ENCODE measurements at places on chromosomes 13 and 19.

GRCh38 chr13:33644581-33645543 is 173.1 kb upstream of the RFC3 start:
- no peak for DNase-seq

DNA sequence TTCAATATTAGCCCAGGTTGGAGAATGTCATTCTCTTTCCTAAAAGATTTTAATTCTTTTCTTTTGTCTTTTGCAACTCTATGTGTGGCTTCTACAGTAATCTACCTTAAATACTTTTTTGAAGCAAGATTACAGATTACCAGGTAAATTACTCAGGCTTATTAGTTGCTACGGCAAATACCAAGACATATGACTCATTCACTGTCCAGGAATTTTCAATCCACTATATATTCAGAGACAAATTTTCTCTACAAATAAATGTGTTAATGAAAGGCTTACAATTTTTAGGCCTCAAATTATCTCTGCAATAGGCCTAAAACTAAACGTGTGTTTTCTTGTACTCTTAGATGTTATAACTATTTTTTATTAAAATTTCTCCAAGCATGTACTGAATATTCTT is 631.3 kb downstream of the DIAPH3 start:
- no peak for DNase-seq

GRCh38 chr19:10936661-10937084 is 8.1 kb downstream of the TIMM29 start:
- peak; percentile 81 for DNase-seq

DNA sequence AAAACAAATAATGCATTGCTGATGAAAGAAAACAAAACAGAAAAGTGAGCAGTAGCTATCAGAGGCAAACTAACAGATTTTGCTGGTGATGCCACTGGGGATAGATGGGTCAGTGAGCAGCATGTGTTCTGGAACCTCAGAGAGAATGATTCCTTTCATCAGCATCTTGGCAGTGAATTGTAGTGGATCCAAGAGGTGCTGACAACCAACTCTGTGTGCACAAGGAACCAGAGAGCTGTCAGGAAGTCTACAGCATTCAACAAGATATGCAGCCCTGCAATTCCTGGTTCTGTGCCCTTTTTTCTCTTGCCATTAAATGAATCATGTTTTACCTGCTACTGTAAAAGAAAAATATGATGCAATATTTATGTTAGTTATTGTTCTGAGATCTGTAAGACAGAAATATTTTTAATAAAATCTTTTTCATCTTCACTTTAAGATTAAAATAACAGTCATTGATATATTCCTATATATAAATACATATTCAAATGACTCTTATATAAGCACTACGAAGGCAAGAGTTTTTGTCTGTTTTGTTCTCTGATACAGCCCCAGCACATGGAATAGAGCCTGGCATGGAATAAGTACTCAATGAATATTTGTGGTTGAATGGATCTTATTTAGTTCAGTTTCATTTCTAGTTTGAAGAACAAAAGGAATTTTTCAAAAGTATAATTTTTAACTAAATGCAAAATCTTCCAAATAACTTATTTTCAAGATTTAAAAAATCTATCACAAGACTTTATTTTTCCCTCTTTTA is 80.8 kb downstream of the FREM2 start:
- peak; percentile 13 for DNase-seq

- no peak for DNase-seq
Observed at GRCh38 chr13:31801088-31801487, 61.8 kb downstream of the RXFP2 start.

GRCh38 chr19:13115936-13116281 is 631 bp downstream of the TRMT1 start:
- no peak for DNase-seq

DNA sequence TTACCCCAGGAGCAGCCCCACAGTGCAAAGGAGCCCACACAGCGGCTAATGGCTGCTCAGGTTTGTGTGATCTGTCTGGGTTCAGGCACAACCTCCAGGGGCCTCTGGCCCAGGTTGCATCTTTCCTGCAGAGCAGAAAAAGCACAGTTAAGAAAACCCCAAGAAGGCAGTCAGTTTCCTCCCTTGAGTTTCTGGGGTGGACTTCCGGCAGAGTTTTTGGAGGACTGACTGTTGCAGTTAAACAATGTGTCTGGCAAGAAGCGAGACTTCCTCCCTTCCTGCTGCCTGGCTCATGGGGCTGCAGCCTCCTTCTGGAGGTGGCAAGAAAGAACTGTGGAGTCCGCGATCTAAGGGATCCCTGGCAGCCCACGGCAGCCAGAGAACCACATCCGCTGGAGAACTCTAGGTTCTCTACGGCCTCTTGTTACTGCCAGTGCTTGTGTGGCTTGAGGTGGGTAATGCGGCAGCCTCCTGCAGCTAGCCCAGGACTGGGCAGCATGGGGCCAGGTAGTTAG is 114.4 kb downstream of the ZDHHC20 start:
- no peak for DNase-seq

- DNase-seq = no peak
Observed at GRCh38 chr13:98688373-98688772, 64.1 kb downstream of the SLC15A1 start.

GRCh38 chr19:10209315-10209714 is 14.6 kb upstream of the DNMT1 start:
- DNase-seq = no peak

DNA sequence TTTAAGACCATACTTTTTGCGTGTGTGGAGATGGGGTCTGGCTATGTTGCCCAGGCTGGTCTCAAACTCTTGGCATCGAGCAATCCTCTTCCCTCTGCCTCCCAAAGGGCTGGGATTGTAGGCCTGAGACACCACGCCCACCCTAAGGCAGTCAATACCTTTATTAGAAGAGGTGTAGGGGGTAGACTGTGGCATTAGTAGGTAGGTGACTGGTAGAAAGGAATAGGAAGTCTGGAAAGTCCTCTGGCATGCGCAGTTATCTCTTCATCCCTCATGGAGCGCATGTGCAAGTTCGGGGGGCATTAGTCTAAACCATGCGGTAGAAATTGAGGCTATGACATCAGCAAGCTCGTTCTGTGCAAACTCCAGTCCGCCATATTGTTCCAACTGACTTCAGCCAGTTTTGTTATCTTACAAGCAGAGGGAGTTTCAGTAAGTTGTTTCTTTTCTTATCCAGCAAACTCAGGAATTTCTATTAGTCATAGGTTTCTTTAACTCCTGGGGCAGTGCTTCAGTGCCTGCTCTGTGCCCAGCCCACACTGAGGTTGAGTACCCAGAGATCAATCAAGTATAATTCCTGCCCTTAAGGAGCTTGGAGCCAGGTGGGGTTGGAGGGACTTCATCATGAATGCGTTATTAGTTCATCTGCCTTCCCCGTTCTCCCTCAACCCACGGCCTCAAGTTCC is 7.3 kb upstream of the RANBP3 start:
- no peak for DNase-seq

GRCh38 chr13:42345367-42345766 is 73.4 kb downstream of the AKAP11 start:
- no peak for DNase-seq

DNA sequence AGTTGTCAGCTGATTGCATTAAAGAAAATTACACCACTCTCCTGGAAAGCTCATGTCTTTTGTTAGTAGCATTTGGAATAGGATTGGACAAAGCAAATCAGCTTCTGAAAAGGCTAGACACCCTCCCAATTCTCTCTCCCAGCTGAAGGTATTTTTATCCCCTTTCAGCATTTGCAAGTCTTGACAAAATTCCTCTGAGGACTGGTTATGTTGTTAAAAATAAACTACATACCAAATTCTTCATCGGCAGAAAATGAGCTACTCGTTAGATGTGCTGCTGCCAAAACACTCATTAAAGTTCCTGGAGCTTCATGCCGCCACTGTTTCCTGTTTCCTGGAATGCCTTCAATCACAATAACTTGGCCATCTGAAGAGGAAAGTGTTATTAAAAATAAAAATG is 37.1 kb downstream of the UTP14C start:
- no peak for DNase-seq

GRCh38 chr13:23811366-23812062 is 77.7 kb downstream of the MIPEP start:
- no peak for DNase-seq

- DNase-seq = no peak
Observed at GRCh38 chr13:26010487-26011207, 41.2 kb downstream of the SHISA2 start.

DNA sequence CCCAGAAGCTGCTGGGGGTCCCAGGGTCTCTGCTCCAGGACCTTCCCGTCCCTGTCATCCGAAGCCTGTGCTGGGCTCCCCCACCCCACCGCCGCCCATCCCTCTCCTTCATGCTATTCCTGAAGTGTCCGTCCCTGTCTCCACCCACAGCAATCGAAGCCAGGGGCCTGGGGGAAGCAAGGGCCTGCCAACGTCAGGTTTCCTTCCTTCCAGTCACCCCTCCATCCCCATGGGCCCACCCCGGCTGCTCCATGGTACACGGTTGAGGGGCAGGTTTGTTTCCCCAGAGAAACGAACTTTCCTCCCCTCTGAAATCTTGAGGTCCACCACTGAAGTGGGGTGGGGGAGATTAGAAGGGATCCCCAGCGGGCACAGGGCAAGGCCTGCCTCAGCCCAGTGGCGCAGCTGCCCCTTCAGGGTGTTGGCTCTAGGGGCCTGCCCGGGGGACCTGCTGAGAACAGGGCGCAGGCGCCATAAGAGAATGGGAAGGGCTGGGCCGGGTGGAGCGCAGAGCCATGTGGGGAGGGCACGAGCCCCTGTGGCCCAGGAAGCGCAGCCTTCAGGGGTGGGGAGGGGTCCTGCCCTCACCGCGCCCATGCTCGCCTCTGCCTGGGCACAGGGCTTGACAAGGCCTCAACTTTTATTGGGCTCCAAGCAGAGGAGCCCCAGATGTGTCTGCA is 16.1 kb downstream of the CEBPG start:
- DNase-seq = no peak

DNA sequence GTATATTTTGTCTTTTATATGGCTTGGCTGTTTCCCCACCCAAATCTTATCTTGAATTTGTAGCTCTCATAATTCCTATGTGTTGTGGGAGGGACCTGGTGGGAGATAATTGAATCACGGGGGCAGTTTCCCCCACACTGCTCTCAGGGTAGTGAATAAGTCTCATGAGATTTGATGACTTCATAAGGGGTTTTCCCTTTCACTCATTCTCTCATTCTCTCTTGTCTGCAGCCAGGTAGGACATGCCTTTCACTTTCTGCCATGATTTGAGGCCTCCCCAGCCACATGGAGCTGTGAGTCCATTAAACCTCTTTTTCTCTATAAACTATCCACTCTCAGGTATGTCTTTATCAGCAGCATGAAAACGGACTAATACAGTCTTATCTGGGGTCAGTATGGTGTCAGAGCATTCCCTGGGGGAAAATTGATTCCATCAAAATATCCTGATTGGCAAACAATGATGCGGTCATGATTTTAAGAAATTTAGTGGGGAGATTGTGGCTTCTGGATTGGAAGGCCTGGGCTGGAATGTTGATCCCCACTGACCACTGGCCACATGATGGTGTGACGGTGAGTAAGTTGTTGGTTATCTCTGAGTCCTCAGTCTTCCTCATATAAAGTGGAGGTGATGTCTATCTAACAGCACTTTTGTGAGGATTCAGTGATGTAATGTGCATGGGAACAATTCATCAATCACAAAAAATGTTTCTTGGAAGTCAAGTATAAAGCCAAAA is 27.5 kb upstream of the ANKRD10 start:
- DNase-seq = no peak

DNA sequence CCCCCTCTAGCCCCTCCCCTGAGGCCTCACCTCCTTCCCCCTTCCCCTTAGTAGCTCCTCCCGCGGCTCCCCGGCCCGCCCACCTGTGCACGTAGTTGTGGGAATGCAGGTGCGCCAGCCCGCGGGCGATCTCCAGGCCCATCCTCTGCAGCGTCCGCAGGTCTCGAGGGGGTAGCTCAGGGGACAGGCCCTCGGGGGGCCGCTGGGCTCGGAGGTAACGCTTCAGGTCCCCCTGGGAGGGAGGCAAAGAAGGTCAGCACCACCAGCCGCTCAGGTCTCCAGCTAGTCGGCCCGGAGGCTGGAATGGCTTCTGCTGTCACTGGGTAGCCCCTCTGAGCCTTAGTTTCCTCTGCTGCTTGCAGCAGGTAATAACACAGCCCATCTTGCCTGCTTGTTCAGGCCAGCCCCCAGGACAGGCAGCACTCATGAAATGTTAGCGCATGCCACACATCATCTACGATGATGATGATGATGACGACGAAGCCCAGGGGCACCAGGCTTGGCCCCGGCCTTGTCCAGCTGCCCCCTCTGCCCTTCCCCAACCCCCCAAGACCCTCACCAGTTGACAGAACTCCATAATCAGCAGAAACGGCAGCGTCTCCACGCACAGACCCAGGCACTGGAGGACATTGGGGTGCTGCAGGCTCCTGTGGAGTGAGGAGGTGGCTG is 9.2 kb downstream of the LMTK3 start:
- DNase-seq = no peak

- no peak for DNase-seq
Observed at GRCh38 chr19:6226444-6227155, 53.2 kb downstream of the MLLT1 start.

DNA sequence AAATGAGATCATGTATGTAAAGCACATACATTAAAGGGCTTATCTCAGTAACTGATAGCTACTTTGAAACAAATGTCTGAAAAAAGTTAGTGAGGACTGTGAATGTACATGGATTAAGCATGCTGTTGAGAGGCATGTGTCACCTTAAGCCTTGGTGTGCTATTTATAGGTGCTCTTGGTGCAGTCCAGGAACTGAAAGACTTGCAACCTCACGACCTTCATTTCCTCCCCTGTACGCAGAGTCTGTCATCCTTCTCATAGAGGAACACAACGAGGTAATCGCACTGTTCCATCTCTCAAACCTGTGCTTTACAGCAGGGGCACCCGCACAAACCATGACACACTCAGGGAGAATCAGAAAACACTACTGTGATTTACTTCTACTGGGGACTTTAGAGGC is 65.6 kb downstream of the UFM1 start:
- no peak for DNase-seq

DNA sequence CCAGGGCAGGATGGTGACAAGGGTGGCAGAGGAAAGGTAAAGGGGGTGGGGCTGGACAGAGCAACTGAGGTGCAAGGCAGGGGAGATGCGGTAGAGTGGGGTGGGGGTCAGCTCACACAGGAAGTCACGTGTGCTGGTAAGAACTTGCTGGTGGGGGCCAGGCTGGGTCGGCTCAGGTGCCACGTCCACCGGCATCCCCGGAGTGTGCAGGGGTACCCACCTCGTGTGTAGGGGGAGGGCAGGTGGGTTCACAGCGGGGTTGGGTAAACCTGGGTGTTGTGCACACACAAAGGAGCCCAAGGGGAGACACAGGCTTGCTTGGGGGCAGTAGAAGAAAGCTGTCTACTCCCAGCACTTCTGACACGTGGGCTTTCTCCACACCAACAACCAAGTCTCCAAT is 2.9 kb downstream of the ZNF835 start:
- DNase-seq = no peak

DNA sequence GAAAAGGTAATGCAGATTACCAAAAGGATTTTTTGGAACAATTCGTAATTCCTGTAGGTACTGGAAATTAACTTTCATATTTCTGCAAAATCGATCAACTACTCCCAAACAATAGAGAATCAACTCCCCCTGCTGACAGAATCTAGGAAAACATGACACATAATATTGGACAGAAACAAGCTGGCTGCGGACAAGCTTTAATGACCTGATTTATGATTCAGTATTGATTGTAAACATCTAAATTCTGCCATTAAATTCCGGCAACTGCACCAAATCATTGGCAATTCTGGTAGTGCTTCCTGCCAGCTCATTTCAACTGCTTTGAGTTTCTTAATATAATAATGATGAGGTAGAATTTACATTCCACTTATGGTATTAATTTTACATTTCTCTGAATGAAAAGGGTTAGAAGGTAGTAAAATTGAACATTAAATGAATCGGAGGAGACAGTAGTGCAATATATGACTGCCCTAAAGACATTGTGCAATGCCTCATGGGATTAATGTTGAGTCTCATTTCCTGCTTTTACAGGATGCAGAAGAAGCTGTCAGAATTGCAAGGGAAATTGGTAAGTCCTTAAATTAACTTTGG is 146.5 kb downstream of the PCCA start:
- DNase-seq = peak; percentile 46

Data from retina (tissue), 1 donor.